Stimulated activated CD4-positive, alpha-beta T cell treated with anti-CD3 and anti-CD28 coated beads, Interleukin-1b, Interleukin-23, amount 100 ng/mL, for 1 hour (primary cell): ENCODE measurements at places on chromosomes 7 and 10.

DNA sequence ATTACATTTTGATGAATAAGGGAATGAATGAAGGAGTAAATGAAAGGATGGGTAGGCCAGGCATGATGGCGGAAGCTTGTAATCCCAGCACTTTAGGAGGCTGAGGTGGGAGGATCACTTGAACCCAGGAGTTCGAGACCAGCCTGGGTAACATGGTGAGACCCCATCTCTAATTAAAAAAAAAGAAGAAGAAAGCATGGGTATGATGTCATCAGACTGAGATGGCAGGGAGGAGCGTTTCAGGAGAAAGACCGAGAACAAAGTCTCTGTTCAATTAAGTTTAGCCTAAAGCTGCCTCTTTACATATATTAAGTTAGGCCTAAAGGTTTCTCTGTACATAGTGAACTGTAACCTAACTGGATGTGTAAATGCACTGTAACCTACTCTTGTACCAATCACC is 42.2 kb upstream of the SMNDC1 start:
- DNase-seq = no peak

GRCh38 chr7:17227766-17228490 is 70.5 kb upstream of the AHR start:
- no peak for DNase-seq

- DNase-seq = peak; percentile 3
These were observed 37.0 kb upstream of the TES start for GRCh38 chr7:116173051-116174028.

DNA sequence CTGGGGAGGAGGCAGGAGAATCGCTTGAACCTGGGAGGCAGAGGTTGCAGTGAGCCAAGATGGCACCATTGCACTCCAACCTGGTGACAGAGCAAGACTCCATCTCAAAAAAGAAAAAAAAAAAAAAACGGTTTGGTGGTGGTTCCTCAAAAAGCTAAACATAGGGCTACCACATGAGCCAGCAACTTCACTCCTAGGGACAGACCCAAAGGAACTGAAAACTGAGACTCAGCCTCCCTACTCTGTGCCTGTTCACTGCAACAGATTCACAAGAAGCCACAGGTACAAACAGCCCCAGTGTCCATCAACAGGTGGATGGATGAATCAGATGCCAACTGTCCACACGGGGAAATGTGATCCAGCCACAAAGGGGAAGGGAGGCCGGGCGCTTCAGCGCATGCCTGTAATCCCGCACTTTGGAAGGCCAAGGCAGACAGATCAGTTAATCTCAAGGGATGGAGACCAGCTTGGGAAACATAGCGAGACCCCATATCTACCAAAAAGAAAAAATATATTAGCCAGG is 79.1 kb upstream of the TNRC18 start:
- DNase-seq = no peak

GRCh38 chr10:70660722-70661121 is 11.6 kb upstream of the ADAMTS14 start:
- DNase-seq = no peak

- DNase-seq = no peak
These were observed 150.9 kb downstream of the ANK3 start for GRCh38 chr10:60238759-60239100.

GRCh38 chr10:124990671-124991625 is 49.0 kb downstream of the ZRANB1 start:
- no peak for DNase-seq

GRCh38 chr7:39526666-39527065 is 39.5 kb upstream of the YAE1 start:
- no peak for DNase-seq

- DNase-seq = no peak
These were observed 34.8 kb downstream of the MGMT start for GRCh38 chr10:129501652-129502436.

DNA sequence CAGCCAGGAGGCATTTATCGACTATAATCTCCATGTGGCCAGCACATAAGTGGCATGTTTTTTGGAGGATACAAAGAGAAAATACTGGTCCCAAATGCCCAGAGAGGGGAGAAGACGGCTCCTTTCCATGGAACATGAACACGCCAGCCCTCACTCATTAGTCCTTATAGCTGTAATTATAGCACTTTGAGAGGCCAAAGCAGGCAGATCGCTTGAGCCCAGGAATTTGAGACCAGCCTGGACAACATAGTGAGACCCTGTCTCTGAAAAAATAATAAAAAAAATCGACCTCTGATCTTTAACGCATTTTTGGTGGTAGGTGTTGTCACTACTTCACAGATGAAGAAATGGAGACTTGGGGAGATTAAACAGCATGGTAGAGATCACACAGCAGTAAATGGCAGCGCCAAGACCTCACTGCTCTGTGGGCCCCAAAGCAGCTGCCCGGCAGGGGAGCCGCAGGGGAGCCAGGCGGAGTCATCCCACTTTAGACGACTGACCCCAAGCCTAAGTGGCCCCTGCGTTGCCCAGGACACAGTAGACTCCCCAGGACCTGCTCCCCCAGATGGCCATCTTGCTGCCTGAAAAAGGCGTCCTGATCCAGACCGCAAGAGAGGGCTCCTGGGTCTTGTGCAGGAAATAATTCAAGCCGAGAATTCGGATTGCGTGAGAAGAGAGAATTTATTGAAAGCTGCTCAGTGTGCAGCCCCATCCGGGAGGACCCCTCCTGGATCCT is 21.2 kb upstream of the PRKAG2 start:
- no peak for DNase-seq

DNA sequence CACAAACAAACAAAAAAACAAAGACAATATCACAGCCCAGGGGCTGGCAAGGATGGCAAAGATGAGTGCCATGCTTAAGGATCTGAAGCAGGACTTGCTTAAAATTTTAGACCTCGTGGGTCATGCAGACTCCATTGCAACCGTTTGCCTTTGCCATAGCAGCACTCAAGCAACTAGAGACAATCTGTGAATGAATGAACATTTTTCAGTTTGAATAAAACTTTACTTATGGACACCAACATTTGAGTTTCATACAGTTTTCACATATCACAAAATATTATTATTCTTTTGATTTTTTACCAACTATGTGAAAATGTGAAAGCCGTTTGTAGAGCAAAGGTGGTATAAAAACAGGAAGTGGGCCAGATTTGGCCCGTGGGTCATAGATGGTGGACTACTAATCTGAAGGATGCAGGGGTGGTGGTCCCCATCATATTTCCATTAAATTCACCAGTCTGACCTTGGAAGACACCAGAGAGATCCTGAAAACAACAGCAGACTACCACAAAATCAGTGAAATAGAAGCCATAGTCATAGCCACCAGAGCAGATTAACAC is 8.3 kb upstream of the RBM17 start:
- no peak for DNase-seq

- DNase-seq = peak; percentile 55
These were observed 44.8 kb downstream of the PDIA4 start for GRCh38 chr7:148983200-148984146.

DNA sequence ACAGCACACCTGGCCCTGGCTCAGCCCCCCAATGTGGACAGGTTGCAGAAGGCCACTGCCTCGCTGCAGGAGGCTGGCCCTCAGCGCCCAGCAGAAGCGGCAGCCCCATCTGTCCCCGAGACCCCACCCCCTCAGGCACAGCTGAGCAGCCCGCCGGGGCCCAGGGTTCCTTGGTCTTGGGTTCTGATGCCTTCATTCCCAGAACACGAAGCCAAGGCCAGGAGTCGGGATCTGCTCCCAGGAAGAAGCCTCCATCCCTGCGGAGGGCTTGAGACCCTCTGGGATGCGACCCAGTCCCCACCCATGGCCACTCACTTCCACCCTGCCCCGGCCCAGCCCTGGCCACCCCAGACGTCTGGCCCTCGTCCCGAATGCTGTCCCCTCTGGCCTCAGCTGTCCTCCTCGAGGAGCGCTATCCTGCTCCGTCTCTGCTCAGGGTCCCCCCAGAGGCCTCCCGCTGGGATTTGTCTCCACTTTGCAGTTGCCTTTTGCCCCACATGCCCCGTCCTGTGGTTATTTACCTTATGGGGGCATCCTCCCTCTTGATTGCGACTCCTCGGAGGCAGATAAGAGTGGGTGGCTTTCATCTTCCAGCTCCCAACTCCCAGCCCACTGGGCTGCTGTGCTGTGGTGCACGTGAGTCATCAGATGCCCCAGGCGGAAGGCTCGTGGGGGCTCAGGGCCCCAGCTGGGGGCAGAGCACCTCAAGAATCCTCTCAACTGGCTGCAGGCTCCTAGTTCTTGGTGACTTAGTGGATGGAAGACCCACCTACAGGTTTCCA is 97.5 kb downstream of the MKI67 start:
- no peak for DNase-seq

DNA sequence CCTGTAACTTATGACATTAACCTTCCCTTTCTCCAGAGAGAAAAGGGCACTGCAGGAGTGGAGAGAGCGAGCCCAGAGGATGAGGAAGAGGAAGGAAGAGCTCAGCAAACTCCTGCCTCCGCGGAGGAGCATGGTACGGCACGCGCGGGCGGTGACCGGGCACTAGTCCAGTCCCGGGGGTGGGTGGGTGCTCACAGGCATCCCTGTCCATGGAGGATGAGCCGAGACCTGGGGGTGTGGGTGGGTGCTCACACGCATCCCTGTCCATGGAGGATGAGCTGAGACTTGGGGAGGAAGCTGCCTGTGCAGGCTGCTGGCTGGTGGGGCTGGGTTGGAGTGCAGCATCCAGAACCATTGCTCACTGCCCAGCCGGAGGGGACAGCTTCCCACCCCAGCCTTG is 23.8 kb downstream of the LRRC27 start:
- DNase-seq = no peak

GRCh38 chr7:49860293-49860692 is 86.9 kb downstream of the VWC2 start:
- DNase-seq = no peak
